Liver (tissue), 10 donors: ENCODE measurements at places on chromosomes 4 and X.
A peak's percentile ranks its signal among the peaks of the same experiment; 100 is the strongest.

GRCh38 chrX:136219893-136220292 is 31.3 kb downstream of the MAP7D3 start:
- no peaks in the 10 kb centered on the region for H3K4me1 ChIP-seq
- peaks cover 9% of the 10 kb centered on the region for H3K36me3 ChIP-seq
- DNase-seq: no peak
- no peak overlapping the region for H3K4me3 ChIP-seq
- H3K27ac ChIP-seq: no peak overlapping the region
- no peaks in the 10 kb centered on the region for H3K27me3 ChIP-seq

DNA sequence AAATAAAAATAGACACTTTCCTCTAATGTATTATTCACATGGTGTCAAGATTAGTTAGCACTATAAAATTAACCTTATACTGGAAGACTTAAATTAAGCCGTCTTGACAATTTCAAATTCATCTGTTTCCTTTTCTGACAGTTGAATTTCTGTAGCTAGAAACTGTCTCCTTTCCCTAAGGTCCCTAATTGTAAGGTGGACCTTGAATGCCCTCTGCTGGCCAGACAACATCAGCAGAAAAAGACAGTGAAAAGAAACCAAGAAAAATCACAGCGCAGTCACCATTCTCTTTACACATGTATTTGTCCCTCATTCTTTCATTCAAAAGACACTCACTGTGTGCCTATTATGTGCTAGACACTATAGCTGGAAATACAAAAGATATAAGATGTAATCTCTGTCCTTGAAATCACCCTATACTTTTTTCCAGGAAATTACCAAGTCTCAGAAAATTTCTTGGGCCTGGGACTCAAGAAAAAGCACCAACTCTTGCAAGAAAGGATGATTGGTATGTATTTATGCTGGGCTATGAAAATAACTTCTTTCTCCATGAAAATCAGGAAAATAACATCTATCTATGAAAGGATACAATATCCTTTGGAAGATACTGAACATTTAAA is 32.7 kb upstream of the AMBN start:
- H3K36me3 ChIP-seq: no peaks in the 10 kb centered on the region
- H3K27ac ChIP-seq: no peak overlapping the region
- no peaks in the 10 kb centered on the region for H3K4me1 ChIP-seq
- no peak overlapping the region for H3K4me3 ChIP-seq
- no peak for DNase-seq

- no peak overlapping the region for H3K27ac ChIP-seq
- no peak for DNase-seq
- H3K4me1 ChIP-seq: no peaks in the 10 kb centered on the region
- H3K27me3 ChIP-seq: peaks cover 3% of the 10 kb centered on the region
- no peak overlapping the region for H3K4me3 ChIP-seq
- no peaks in the 10 kb centered on the region for H3K36me3 ChIP-seq
These were observed 77.1 kb upstream of the LSM6 start for GRCh38 chr4:146098397-146098796.

DNA sequence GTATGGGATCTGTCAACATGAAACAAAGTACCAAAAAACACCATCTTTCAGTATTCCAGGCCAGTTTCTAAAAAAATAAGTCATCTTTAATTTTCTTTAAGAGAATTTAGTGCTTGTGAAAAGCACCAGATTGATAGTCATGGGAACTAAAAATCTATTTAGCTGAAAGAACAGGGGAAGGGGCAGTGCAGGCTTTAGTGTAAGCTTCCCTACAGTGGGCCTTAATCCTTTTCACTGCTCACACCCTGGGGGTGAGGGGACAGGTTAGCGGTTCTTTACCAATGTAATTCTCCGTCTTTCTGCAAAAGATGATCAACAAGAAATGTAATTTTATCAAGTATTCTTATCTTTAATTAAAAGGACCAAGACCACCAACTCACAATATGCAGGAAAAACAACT is 47.1 kb downstream of the CHIC2 start:
- H3K27me3 ChIP-seq: no peaks in the 10 kb centered on the region
- no peaks in the 10 kb centered on the region for H3K4me1 ChIP-seq
- no peak for DNase-seq
- no peak overlapping the region for H3K4me3 ChIP-seq
- H3K36me3 ChIP-seq: no peaks in the 10 kb centered on the region

DNA sequence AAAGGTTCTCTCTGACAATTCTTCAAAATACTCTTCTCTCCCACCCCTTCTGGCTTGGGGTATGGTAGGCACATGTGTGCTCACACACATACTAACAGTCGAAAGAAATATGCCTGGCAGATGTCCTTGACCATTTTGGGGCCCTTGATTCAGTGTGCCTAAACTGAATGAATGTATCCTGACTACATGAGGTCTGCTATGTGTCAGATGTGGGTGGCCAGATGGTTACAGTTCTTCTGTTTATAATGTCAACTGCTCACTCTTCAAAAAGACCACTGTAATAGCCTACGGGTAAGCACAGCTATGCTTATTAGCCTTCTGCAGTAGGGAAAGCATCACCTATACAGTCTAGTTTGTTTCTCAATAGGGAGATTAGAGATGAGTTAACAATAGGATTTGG is 63.7 kb upstream of the VEGFC start:
- DNase-seq: no peak
- H3K36me3 ChIP-seq: no peaks in the 10 kb centered on the region
- H3K27me3 ChIP-seq: no peaks in the 10 kb centered on the region
- no peak overlapping the region for H3K4me3 ChIP-seq
- H3K4me1 ChIP-seq: no peaks in the 10 kb centered on the region
- H3K27ac ChIP-seq: no peak overlapping the region

DNA sequence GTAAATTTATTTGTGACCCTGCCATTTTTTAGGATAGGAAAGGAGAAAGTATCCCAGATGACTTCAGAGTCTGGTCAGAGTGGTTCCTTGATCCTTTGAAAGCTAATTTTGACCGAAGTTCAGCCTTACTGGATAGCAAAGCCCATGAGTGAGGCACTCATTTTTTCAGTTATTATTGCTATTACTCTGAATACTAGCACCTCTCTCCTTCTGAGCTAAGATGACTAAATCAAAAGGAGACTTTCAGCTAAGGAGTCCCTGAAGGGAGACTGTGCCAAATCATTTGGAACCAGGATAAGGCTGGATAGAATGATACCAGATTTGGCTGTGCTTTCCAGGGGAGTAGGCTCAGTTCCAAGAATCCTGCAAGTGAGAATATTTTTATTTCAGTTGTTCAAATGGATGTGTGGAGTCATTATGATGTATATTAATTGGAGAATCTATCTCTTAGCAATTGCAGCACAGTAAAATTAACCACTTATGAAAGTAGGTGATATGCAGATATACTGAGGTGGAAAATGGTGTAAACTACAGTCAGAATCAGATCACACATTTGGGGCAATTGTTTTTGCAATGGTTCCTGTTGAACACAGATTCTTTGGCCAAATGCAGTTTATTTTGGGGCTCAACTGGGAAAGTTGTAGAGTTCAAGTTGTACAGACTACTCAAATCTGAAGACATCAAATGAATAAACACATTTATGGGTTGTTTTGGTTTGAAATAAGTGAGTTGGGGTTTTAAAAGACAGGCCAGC is 1.2 kb downstream of the P2RY10 start:
- no peaks in the 10 kb centered on the region for H3K27me3 ChIP-seq
- H3K27ac ChIP-seq: no peak overlapping the region
- no peak overlapping the region for H3K4me3 ChIP-seq
- H3K4me1 ChIP-seq: no peaks in the 10 kb centered on the region

- H3K4me1 ChIP-seq: no peaks in the 10 kb centered on the region
- H3K27me3 ChIP-seq: no peaks in the 10 kb centered on the region
- no peak overlapping the region for H3K27ac ChIP-seq
- no peaks in the 10 kb centered on the region for H3K36me3 ChIP-seq
- DNase-seq: no peak
These were observed 160.2 kb downstream of the GPM6A start for GRCh38 chr4:175651756-175652310.

GRCh38 chr4:52588097-52588496 is 71.0 kb downstream of the USP46 start:
- H3K36me3 ChIP-seq: no peaks in the 10 kb centered on the region
- H3K27ac ChIP-seq: no peak overlapping the region
- H3K4me1 ChIP-seq: no peaks in the 10 kb centered on the region
- no peaks in the 10 kb centered on the region for H3K27me3 ChIP-seq
- DNase-seq: peak; percentile 37

- no peak overlapping the region for H3K4me3 ChIP-seq
- H3K36me3 ChIP-seq: no peaks in the 10 kb centered on the region
- DNase-seq: no peak
- H3K4me1 ChIP-seq: no peaks in the 10 kb centered on the region
- no peak overlapping the region for H3K27ac ChIP-seq
These were observed 130.6 kb downstream of the SLC7A11 start for GRCh38 chr4:138111462-138112000.

- H3K36me3 ChIP-seq: no peaks in the 10 kb centered on the region
- H3K27me3 ChIP-seq: no peaks in the 10 kb centered on the region
- no peak overlapping the region for H3K4me3 ChIP-seq
- H3K27ac ChIP-seq: peak overlapping the region; percentile 21
These were observed 173.1 kb upstream of the KLF3 start for GRCh38 chr4:38490753-38491446.

DNA sequence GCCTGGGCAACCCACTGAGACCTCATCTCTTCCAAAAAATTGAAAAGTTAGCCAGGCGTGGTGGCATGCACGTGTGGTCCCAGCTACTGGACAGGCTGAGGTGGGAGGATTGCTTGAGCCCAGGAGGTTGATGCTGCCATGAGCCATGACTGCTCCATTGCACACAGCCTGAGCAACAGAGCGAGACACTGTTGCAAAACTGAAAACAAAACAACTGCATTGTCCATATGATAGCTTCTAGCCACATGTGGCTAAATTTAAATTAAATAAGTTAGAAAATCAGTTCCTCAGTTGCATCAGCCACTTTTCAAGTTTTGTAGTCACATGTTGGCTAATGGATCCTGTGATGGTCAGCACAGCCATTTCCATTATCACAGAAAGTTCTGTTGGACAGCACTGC is 67.9 kb downstream of the GAB1 start:
- no peak for DNase-seq
- H3K27ac ChIP-seq: no peak overlapping the region
- H3K4me3 ChIP-seq: no peak overlapping the region
- no peaks in the 10 kb centered on the region for H3K36me3 ChIP-seq
- H3K4me1 ChIP-seq: peaks cover 23% of the 10 kb centered on the region

GRCh38 chr4:2537011-2537830 is 774 bp downstream of the FAM193A start:
- DNase-seq: peak; percentile 67
- H3K4me1 ChIP-seq: peaks cover 17% of the 10 kb centered on the region
- peak overlapping the region; percentile 76 for H3K4me3 ChIP-seq
- no peaks in the 10 kb centered on the region for H3K27me3 ChIP-seq
- no peaks in the 10 kb centered on the region for H3K36me3 ChIP-seq
- peak overlapping the region; percentile 82 for H3K27ac ChIP-seq

- H3K36me3 ChIP-seq: no peaks in the 10 kb centered on the region
- H3K27ac ChIP-seq: no peak overlapping the region
- DNase-seq: no peak
- H3K27me3 ChIP-seq: no peaks in the 10 kb centered on the region
- no peaks in the 10 kb centered on the region for H3K4me1 ChIP-seq
These were observed 106.4 kb downstream of the PHKA2 start for GRCh38 chrX:18877469-18877868.

DNA sequence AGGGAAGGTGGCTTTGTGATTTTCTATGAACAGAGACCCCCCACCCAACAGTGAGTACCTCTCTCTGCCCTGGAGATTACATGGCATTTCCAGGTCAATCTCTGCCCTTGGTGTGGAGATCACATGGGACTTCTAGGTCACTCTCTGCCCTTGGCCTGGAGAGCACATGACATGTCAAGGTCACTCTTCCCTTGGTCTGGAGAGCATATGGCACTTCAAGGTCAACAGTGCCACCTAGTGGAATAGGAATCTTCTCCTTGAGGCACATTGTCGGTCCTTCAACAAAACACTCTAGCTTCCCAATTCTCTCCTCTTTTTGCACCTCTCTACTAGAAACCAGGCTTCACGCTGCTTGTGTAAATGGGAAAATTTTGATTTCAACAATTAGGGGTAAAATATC is 66.2 kb upstream of the TACR3 start:
- no peaks in the 10 kb centered on the region for H3K27me3 ChIP-seq
- H3K4me3 ChIP-seq: no peak overlapping the region
- H3K4me1 ChIP-seq: no peaks in the 10 kb centered on the region

DNA sequence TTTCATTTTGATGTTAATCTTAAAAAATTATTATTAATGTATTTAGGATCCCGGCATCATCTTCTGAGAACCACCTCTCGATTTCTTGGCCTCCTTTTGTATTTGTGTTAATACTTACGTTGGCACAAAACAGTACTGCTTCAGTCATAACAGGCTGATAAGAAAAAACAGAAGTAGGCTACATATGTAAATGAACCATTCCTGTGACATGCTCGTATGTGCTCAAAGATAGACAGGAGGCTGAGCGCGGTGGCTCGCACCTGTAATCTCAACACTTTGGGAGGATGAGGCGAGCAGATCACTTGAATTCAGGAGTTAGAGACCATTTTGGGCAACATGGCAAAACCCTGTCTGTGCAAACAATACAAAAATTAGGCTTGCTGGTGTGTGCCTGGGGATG is 109.4 kb upstream of the H2AZ1 start:
- H3K36me3 ChIP-seq: no peaks in the 10 kb centered on the region
- H3K4me3 ChIP-seq: no peak overlapping the region
- H3K4me1 ChIP-seq: no peaks in the 10 kb centered on the region

- no peak for DNase-seq
- no peak overlapping the region for H3K27ac ChIP-seq
- no peak overlapping the region for H3K4me3 ChIP-seq
- no peaks in the 10 kb centered on the region for H3K27me3 ChIP-seq
- no peaks in the 10 kb centered on the region for H3K36me3 ChIP-seq
These were observed 61.9 kb upstream of the CLDN34 start for GRCh38 chrX:9905288-9905687.

GRCh38 chrX:63402106-63402505 is 51.0 kb upstream of the SPIN4 start:
- no peaks in the 10 kb centered on the region for H3K36me3 ChIP-seq
- H3K4me3 ChIP-seq: no peak overlapping the region
- no peak for DNase-seq
- no peaks in the 10 kb centered on the region for H3K4me1 ChIP-seq

DNA sequence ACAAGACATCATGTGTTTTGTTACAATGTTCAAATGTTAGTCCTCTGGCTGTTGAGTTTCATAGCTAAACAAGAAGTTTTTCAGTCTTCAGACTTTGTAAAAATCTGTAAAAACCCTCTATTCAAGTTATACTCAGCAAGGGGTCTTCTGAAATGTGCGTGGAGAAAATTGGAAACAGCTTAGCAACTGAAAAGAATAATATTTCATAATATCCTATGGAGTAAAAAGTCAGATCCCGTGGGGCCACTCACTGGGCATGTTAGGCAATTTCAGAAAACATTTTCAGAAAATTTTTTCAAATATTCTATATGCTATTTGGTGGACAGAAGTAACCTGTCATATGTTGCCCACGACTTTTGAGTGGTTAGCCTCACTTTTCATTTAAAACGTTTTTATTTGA is 118.3 kb downstream of the CORIN start:
- H3K36me3 ChIP-seq: no peaks in the 10 kb centered on the region
- H3K4me1 ChIP-seq: peaks cover under 1% of the 10 kb centered on the region
- H3K27ac ChIP-seq: no peak overlapping the region
- no peak for DNase-seq
